ENCODE measurements at places on chromosomes 5 and 9. TPM values are rescaled to one million over a fixed set of nuclear protein-coding genes. Genes with fewer than 3 reads are reported as not detected.

GRCh38 chr9:95497772-95498171 lies 19.0 kb downstream of the PTCH1 start:
- no peak for DNase-seq

DNA sequence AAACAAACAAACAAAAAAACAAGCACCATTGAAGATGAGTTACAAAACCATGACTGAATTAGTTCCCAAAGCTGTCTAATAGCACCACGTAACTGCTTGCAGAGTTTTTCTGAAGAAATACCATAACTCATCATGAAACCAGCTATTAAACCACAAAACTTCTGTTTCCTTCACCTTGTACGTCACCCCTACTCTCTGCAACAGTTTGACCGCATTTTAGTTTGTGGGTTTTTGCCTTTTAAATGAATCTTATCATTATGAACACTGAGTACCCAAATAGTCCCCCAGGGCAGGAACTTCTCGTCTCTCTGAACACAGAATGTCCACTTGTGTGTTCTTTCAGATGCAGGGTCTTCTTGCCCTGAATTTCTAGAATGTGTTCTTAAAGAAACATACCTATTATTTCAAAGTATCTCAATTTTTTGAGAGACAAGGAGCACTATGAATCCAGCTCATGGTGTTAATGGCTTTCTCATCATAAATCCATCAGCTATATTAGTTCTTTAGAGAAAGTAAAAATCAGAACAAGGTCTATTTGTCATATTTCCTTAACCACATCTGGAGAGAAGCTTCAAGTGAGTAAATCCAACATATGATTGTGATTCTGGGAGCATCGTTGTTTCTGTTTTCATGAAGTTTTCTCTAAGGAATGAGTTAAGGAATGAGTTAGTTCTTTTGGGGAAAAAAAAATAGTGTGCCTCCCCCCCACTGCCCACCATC lies 210.6 kb downstream of the AUH start:
- no peak for DNase-seq

GRCh38 chr9:128568470-128569078 lies 16.2 kb downstream of the SPTAN1 start:
- DNase-seq, result no peak

GRCh38 chr5:65625743-65626142 lies 916 bp downstream of the SHLD3 start:
- no peak for DNase-seq

GRCh38 chr5:77280036-77280435 lies 69.6 kb downstream of the PDE8B start:
- DNase-seq, result no peak

- no peak for DNase-seq
These were observed 52.9 kb downstream of the CETN3 start for GRCh38 chr5:90356622-90357021.

DNA sequence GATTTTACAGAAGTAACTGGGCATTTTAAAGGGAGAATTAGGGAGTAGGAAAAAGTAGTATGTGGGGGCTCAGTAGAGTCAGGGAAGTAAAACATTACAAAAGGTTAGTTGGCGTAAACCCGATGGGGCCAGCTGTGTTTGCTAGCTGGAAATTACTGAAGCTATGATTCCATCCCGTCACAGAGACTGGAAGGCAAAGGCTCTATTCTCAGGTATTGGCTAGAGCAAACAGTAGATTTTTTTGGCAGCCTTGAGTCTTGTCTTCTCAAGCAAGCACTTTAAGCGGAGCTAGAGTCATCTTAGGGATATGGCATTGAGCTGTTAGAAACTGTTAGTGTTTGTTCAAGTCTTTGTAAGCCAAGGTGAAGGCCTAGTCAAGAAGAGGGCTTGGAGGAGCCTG lies 121.5 kb downstream of the PAM start:
- no peak for DNase-seq

GRCh38 chr5:112219000-112219399 lies 200.1 kb downstream of the EPB41L4A start:
- DNase-seq, result no peak

GRCh38 chr9:11338130-11338529 lies 725.3 kb upstream of the PTPRD start:
- DNase-seq, result no peak

- DNase-seq, result no peak
These were observed 243.4 kb downstream of the ARRDC3 start for GRCh38 chr5:91139572-91140200.

DNA sequence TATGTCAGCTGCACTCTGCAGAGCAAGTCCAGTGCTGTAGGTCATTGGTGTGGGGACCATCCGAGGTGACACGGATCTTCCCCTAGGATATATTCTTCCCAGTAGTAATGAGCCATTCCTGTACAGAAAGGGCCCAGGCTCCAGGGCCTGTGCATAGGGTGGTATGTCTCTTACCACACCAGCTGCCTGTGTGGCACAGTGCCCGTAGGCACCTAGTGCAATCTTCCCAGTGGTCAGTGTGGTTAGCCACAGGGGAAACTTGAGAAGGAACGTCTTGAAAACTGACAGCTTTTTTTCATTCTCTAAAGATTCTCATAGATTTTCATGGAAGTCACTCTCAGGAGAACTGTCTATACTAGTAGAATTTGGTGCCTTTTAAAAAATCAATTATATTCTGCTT lies 39.8 kb downstream of the CYSTM1 start:
- DNase-seq, result no peak

DNA sequence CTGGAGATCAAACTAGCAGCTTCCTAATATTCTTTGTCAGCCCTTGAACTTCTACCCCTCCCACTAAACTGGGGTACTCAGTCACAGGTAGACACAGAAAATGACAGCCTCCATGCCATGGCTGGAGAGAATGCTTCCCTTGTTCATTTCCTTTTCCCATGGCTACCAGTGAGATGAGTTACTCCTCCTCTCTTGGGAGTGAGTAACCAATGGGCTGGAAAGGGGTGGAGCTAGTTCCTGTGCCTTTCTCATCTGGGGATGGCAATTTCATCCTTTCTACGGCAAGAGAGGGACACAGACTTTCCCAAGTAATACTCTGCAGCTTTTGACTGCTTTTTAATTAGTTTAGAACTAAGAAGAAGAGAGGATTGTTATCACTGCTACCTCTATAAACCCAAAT lies 1045.6 kb upstream of the WWC1 start:
- no peak for DNase-seq

DNA sequence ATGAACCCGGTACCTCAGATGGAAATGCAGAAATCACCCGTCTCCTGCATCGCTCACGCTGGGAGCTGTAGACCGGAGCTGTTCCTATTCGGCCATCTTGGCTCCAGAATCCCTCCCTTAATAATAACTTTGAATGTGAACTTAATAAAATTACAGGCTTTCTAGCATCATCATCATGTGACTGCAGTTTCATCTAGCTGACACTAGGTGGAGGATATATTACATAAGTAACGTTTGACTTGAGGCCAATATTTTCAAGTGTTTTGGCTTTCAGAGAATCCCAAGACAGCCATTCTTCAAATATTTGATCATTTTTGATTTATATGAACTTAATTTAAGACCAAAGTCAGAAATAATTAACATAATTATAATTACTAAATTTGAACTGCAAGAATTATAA lies 474.9 kb upstream of the CDH10 start:
- peak; percentile 42 for DNase-seq

GRCh38 chr5:57538341-57538955 lies 55.8 kb upstream of the ACTBL2 start:
- peak; percentile 16 for DNase-seq

DNA sequence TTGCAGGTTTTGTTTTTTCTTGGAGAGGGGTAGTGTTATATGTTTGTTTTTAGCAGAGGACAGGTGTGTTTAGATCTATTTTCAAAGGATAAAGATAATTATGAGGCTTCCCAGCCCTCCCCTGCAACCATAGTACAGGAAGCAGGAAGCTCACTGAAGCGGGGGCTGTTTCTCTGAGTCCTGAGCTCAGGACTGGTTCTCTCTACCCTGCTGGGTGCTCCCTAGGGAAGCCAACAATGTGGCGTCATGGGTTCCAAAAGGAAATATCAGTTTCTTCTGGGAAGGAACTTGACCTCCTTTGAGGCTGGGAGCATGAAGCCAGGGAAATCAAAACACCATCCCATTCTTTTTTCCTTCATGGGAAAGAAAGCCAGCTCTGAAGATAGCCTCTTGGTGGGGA lies 62.2 kb downstream of the RAD23B start:
- DNase-seq, result no peak

GRCh38 chr5:86970361-86970760 lies 297.3 kb upstream of the RASA1 start:
- DNase-seq, result no peak

- DNase-seq, result no peak
These were observed 74.7 kb downstream of the LURAP1L start for GRCh38 chr9:12849486-12850003.

DNA sequence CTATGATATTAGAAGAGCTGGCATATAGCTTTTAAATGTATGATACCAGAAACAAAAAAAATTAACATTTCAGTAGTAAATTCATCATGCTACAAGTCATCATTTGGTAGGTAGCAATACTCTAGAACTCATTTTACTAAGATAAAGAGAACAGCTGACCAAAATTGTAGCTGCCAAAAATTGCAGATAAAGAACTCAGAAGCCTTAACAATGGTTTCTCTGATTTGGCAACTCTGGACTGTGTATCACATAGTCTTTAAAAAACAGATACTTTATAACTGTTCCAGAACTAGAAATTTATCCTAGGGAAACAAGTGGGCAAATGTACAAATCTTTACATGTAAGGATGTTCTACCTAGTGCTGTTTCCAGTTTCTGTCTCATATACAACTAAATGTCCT lies 33.9 kb downstream of the ZFR start:
- DNase-seq, result no peak

DNA sequence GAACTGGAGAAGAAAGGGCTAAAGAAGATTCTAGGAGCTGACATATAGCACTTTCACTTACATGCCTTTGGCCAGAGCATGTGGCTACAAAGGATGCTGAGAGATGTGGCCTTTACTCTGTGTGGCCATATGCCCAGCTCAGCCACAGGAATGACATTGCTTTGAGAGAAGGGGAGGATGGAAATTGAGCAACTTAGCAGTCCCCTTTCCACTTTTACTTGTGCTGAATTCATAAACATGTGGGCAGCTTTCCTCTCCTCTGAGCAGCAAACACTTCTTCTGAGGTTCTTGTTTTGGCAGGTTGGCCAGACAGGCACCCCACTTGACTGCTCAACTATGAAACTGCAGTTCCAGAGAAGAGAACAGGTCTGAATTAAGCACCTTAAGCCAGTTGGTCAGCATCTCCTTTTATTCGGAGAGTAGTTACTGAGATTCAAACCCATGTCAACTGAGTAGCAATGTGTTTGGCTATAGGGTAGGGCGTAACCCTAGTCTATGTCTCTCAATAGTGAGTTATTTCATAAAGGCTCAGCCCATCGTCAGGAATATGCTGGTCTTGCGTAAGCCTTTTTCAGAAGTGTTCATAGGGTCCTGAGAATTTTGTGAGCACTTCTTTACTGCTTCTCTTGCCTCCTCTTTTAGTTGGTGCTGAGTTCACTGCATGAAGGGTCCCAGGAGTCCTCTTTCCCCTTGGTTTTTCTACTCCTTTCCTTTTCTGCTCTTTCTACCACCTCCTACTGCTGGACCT lies 134.5 kb downstream of the PALM2AKAP2 start:
- DNase-seq, result no peak

DNA sequence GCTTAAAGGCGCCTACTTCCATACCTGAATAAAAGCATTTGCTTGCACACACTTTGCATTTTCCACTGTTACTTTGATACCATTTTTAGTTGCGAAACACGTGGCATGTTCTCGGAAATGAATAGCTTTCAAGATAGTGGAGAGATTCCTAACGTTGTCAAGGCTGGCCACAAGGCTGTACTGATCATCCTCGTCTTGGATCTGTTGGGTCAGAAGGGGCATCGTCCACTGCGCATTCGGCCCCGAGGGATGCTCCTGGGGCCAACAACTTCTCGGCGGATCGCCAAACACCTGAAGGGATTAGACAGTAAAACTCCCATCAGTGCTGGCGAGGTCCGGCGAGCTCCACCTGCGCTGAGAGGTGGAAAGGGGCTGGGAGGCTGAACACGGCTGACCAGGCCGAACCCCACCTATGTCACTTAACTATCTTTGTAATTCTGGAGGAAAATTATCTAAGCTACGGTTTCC lies 599 bp downstream of the RAD1 start:
- DNase-seq, result peak; percentile 17

DNA sequence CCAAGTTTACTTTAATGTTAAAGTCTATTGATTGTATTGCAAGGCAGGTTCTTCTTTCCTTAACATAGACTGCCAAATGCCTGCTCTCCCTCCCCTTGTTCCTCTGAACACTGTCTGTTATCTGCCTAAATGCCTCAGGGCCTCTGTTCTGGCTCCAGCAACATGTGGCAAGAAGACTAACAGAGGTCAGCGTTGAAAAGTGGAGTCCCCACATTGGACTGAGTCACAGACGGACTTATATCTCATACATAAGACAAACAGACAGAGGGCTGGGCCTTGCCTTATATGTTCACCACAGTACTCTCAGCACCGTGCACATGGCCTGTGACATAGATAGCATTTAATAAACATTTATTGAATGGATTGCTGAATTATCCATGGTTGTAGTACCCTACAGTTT lies 91.4 kb downstream of the TSSK1B start:
- DNase-seq, result no peak

- DNase-seq, result peak; percentile 79
These were observed 190.1 kb downstream of the GNA14 start for GRCh38 chr9:77457916-77458592.

GRCh38 chr5:173094012-173094661 lies 38.0 kb downstream of the CREBRF start:
- DNase-seq, result peak; percentile 59

- no peak for DNase-seq
These were observed 62.5 kb downstream of the COL23A1 start for GRCh38 chr5:178527458-178528307.

Gene CKMT2
- polyA plus RNA-seq, result not detected

Gene FBLL1
- polyA plus RNA-seq, result 0.06 TPM

Gene FOXD4L4
- polyA plus RNA-seq, result not detected

Gene SURF4
- polyA plus RNA-seq, result 159 TPM

Gene CXCL14
- 0.15 TPM for polyA plus RNA-seq

Gene ANKRD34B
- not detected for polyA plus RNA-seq

Gene CTNNAL1
- polyA plus RNA-seq, result 61.3 TPM

Gene RALGDS
- polyA plus RNA-seq, result 8.9 TPM

Gene SPATA6L
- polyA plus RNA-seq, result 1.6 TPM

Gene ECM2
- polyA plus RNA-seq, result 0.25 TPM

Gene CRB2
- 0.10 TPM for polyA plus RNA-seq

Gene FOXI1
- not detected for polyA plus RNA-seq

Gene LMAN2
- polyA plus RNA-seq, result 222 TPM

Gene ACOT12
- polyA plus RNA-seq, result not detected

Gene FUT7
- polyA plus RNA-seq, result not detected

Gene TMOD1
- polyA plus RNA-seq, result 0.80 TPM

Gene ANKRD20A1
- polyA plus RNA-seq, result 0.25 TPM

Gene CCNO
- 4.7 TPM for polyA plus RNA-seq

Gene NUDT12
- 3.1 TPM for polyA plus RNA-seq

Gene PLAC8L1
- 0.84 TPM for polyA plus RNA-seq

Gene INSL6
- polyA plus RNA-seq, result not detected

Gene TNFSF15
- 3.1 TPM for polyA plus RNA-seq

Gene MEF2C
- 0.06 TPM for polyA plus RNA-seq

Gene LCN6
- polyA plus RNA-seq, result not detected

Gene DAB2IP
- 13.9 TPM for polyA plus RNA-seq
